H4 (cell line): ENCODE measurements at places on chromosomes 7 and 10.
A peak's percentile ranks its signal among the peaks of the same experiment; 100 is the strongest.

GRCh38 chr7:66443946-66444345 lies 184.7 kb upstream of the KCTD7 start:
- no peak for DNase-seq

- DNase-seq, result peak; percentile 69
These were observed 200.8 kb downstream of the ELMO1 start for GRCh38 chr7:37247861-37248260.

DNA sequence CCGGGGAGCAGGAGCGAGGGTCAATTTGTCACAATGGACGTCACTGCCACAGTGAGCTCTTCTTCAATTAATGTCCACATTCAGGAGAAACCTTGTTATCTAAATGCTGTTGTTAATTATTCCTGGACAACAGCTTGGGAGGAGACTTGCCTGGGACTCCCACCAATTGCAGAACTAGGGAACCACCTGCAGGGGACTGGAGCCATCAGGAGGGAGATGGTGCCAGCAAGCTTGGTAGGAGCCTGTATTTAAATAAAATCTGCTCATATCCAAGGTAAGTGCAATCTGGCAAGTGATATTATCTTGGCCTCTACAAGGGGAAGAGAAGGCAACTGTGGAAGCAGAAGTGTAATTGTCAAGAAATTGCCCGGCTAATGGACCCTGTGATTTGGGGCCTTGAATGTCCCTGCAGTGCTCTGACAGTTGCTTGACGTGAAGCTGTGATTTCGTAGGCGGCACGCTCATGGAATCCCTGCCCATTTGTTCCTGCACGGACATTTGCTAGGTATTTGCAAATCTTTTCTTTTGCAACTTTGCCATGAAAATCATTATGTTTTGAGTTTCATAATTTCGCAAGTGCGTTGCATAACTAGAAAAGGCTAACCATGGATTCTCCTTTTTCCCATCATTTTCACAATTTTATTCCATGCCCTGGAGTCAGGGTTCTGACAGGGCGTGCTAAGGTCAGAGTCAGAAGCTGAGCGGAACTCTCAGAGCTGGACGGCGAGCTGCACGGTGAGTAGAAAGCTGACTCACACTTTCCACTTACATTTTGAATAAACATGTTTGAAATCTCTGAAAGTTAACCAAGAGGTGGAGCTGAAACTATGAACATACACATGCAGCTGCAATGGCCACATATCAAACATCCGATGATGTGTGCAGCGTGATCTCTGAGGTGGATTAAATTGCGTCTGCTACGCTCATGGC lies 84.9 kb upstream of the TCERG1L start:
- DNase-seq, result no peak

- DNase-seq, result no peak
These were observed 77.2 kb downstream of the ZNF680 start for GRCh38 chr7:64485623-64486022.

GRCh38 chr10:101286248-101287046 lies 57.2 kb upstream of the LBX1 start:
- no peak for DNase-seq

- DNase-seq, result peak; percentile 97
These were observed 237.4 kb downstream of the ELMO1 start for GRCh38 chr7:37211097-37211880.

GRCh38 chr7:105279688-105280007 lies 109.1 kb downstream of the SRPK2 start:
- no peak for DNase-seq

DNA sequence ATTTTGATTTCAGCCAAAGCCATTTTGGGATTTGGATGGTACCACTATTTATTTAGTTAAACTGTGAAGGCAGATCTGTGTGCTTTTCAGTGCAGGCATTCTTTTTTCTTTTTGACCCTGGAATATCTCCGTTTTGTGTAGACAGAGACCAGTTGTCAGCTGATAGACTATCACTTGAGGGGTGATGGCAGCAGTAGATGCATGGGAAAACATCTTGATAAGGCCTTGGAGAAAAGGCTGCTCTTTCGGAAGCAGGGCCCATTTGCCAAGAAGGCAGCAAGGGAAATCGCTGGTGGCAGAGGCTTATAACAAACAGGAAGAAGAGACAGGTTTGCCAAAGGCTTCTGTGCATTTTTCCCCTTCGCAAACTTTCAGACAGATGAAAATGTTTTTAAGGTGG lies 2.6 kb upstream of the BMPER start:
- DNase-seq, result no peak

DNA sequence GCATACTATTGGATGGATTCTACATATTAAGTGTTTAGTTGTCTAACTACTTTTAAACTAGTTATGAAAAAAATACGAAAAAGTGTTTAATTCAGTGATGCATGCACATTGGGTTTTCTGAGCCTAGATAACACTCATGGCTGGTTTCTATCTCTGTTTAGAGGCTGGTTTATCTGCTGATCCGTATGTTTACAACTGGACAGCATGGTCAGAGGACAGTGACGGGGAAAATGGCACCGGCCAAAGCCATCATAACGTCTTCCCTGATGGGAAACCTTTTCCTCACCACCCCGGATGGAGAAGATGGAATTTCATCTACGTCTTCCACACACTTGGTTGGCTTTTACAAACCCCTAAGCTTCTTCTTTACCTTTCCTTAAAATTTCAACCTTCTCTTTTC lies 10.2 kb downstream of the GPNMB start:
- no peak for DNase-seq

- peak; percentile 72 for DNase-seq
These were observed 1.5 kb upstream of the LOXL4 start for GRCh38 chr10:98269435-98269912.

- DNase-seq, result no peak
These were observed at the start of gene CDH23 for GRCh38 chr10:71396711-71397295. Gene CDH23, plus strand, starts transcription at chr10:71396920. Its CDS starts 42,912 bp downstream, at chr10:71439832.

- no peak for DNase-seq
These were observed 111.4 kb upstream of the FGFR2 start for GRCh38 chr10:121709675-121710073.

- peak; percentile 19 for DNase-seq
These were observed 6.6 kb downstream of the CUBN start for GRCh38 chr10:17122726-17123661.

DNA sequence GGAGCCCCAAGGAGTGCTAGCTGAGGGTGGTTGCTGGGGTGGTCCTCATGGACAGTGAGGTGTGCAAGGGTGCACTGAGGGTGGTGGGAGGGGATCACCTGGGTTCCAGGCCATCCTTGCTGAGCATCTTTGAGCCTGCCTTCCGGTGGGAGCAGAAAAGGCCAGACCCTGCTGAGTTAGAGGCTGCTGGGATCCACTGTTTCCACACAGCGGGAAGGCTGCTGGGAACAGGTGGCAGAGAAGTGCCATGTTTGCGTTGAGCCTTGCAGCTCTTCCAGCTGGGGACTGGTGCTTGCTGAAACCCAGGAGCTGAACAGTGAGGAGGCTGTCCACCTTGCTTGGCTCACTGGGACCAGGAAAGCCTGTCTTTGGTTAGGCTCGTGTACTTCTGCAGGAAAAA lies 34.9 kb downstream of the PRF1 start:
- DNase-seq, result no peak

- DNase-seq, result no peak
These were observed 151.2 kb upstream of the TNRC18 start for GRCh38 chr7:5574770-5575269.

- peak; percentile 98 for DNase-seq
These were observed 186.2 kb downstream of the REEP3 start for GRCh38 chr10:63707254-63707910.

- no peak for DNase-seq
These were observed 4.0 kb downstream of the SEC31B start for GRCh38 chr10:100515612-100516011.

GRCh38 chr10:123800821-123801220 lies 90.8 kb downstream of the CPXM2 start:
- DNase-seq, result no peak

- DNase-seq, result no peak
These were observed 558 bp upstream of the ABCC2 start for GRCh38 chr10:99781734-99782429.
